ENCODE measurements at places on chromosomes 2 and 18.

GRCh38 chr2:149330127-149331022, at the start of gene LYPD6:
TSS of gene LYPD6 (plus strand) at chr2:149330587. CDS start at chr2:149437709, 107,122 bp downstream.
- no peak for DNase-seq

GRCh38 chr2:20334605-20335203, 15.9 kb downstream of the PUM2 start:
- DNase-seq, result no peak

DNA sequence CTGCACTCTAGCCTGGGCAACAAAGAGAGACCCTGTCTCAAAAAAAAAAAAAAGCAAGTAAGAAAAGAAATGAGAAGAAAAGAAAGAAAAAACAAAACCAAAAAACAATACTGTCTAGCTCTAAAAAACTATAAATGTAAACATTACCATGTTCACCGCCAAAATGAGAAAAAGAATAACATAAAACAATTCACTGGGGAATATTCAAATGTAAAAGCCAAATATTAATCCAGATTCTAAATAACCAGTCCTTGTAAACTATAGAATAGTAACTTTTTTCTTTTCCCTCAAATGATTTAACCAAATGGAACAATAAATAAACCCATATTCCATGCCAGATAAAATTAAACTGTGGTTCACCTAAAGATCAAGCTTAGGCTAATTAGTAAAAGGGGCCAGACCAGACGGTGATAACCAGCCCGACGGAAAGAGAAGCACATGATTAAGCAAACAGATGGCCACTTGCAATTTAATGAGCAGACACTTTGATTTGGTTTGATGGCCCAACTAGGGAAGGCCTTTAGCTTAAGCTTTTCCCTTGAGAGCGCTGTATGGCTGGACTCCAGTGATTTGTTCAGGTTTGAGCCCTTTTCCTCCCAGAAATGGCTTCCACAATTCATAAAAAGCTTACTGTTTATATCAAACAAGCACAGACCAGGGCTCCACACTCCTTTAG, 39.4 kb upstream of the ZNF397 start:
- DNase-seq, result no peak

DNA sequence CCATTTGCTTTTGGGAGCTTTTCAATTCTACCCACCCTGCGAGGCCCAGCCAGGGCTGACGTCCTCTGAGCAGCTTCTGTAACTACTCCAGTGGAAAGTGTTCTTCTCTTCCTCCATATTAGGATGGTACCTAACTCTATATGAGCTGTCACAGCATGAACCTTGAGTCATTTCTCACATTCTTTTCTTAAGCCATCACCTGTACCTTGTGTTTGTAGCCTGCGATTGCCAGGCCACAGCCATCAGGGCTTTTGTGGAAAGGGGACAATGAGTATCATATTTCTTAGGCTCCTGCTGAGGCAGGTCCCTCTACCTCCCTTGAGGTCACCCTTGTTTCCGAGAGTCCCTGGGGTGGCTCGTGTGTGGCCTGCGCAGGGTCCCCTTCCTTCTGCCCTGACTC, 144.5 kb upstream of the DLX2 start:
- DNase-seq, result no peak

Data from activated T-cell treated with anti-CD3 and anti-CD28 coated beads for 48 hours (primary cell).